Midbrain (tissue), 1 donor: ENCODE measurements at places on chromosomes 7 and 10.

GRCh38 chr10:105706281-105707026, 1065.4 kb downstream of the SORCS3 start:
- DNase-seq: no peak

DNA sequence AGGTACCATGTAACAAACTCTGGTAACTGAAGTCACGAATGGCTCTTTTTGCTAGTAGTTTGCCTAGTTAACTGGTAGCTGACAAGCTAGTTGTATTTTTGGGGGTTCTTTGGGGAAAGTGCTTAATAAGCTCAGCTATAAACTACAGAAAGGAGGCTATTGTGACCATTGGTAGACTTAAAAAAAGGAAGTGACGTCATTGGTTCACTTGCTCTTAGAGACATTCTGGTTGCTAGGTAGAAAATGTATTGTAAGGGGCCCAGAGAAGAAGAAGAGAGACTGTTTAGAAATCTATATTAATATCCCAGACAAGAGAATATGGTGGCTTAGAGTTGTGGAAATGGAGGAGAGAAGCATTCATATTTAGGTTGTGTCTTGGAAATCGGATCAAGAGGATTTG, 103.0 kb downstream of the NXPH1 start:
- no peak for DNase-seq

GRCh38 chr10:126663328-126663727, 7.2 kb downstream of the C10orf90 start:
- peak; percentile 94 for DNase-seq

DNA sequence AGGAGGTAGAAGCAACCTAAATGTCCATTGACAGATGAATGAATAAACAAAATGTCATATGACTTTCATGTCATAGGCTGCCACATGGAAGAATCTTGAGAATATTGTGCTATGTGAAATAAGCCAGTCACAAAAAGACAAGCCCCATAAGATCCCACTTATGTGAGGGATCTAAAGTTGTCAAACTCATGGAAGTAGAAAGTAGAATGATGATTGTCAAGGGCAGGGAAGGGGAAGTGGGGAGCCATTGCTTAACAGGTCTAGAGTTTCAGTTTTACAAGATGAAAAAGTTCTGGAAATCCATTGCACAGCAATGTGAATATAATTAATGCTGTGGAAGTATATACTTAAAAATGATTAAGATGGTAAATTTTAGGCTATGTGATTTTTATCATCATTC, 229.3 kb upstream of the KMT2E start:
- no peak for DNase-seq

- no peak for DNase-seq
Measured at GRCh38 chr10:86945361-86946212, 11.8 kb downstream of the MMRN2 start.

GRCh38 chr7:142248-142941, 50.0 kb upstream of the FAM20C start:
- no peak for DNase-seq

GRCh38 chr7:149562602-149563001, 65.0 kb upstream of the ZNF746 start:
- no peak for DNase-seq

- no peak for DNase-seq
Measured at GRCh38 chr10:23157239-23157681, 34.9 kb upstream of the PTF1A start.

DNA sequence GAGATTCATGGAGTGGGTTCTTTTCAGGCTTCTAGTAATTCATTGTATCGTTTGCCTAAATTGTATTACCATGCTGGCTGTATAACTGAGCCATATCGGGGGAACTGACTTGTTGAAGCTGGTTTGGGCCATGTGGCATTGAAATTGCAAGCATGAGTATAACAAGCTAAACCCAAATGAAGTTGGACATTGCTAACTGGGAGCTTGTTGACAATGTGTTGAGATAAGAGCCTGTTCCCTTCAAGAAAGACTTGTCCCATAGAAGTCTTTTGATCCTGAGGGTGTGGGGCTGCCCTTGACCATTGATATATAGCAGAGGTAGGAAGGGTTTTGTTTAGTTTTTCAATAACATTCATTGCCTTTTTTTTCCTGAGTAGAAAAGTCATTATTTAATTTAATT, 156.0 kb downstream of the VTI1A start:
- no peak for DNase-seq

DNA sequence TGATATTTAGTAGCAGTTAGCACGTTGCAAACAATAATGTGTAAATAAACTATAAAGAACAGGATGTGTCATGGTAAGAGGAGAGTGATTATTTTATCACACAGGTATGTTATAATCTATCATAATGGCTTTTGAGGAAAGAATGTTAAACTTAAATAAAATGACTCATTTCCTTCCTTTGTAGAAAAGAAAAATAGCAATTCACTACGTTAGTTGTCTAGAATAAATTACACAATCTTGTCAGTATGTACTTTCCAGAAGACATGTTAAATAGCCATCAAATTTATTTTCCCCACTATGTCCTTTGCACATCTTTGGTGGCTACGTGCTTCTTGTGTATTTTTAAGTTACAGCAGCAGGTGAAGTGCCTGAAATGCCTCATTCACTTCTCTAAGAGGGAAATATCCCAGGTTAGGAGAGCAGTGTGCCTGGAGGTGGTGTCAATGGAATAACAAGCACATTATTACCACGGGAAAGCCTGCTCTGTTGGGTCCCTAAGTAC, 133.8 kb downstream of the SEMA3A start:
- no peak for DNase-seq

DNA sequence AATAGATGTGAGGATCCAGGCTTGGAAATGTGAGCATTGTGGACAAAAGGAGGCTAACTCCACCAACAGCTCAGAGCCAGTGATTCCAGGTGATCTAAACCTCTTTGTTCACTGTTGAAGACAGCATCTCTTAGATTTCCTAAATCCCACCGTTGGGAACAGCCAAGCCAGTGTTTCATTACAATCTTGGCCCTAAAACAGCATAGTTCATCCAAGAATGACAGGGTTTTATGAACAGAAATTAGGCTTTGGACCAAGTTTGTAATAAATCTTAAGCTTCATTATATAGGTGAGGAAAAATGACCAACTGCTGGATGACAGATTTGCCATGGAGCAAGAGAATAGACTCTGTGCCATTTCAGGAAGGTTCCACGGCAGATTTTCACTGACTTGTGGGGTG, 65.8 kb downstream of the MTURN start:
- DNase-seq: no peak

- DNase-seq: peak; percentile 61
Measured at GRCh38 chr10:117541909-117542705, 439 bp upstream of the EMX2 start.
